ENCODE measurements at places on chromosomes 4 and X.

DNA sequence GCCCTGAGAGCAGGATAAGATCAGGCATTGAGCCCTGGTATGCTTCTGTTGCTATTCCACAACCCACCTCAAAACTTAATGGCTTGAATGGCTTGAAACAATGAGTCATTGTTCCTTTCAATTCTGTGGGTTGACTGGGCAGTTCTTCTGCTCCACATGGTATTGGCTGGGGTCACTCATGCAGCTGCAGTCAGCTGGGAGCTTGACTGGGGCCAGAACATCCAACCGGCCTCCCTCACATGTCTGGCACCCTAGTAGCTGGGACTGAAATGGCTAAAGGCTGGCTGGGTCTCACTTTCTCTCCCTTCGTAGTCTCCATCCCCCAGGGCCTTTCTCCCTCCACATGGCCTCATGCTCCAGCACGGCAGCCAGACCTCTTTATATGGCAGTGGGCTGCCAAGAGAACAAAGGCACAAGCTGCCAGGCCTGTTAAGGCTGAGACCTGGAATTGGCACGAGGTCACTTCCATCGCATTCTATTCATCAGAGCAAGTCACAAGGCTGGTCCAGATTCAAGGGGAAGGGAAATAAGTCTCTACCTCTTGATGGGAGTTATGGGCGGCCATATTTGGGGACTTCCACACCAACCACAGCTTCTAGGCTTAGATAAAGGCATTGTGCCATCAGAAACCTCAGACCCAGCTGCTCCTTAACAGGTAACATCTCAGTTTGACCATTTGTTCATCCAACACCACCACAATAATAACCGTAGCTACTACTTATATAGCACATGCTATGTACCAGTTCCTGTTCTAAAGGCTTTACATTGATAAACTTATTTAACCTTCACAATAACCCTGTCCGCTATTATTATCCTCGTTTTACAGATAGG lies 159.7 kb upstream of the ATP6AP2 start:
- DNase-seq: no peak

DNA sequence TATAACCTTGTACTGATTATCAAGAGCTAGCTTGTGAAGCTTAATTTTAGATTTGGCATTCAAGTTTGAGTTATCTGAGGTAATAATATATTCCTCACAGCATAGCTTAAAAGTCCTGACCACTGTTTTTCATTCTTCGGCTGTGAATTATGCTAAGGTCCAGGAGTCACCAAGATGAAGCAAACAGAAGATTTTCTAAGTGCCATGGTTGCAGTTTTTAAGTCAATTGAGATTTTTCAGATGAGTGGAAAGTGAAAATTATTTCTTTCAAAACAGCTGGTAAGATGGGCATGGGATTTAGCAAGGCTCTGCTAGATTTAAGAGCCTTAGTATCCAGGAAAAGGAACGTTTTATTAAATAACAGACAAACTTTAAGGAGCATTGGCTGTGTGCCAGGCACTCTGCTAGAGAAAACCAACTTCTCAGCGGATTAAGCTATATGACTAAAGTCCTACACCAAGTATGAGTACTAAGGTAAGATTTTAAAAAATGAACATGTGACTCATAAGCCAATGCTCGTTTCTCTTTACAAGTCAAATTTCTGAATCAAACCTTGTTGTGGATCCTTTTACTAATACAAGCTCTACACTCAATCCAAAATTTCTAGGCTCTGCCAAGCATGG lies 149.9 kb upstream of the IL15 start:
- DNase-seq: no peak

DNA sequence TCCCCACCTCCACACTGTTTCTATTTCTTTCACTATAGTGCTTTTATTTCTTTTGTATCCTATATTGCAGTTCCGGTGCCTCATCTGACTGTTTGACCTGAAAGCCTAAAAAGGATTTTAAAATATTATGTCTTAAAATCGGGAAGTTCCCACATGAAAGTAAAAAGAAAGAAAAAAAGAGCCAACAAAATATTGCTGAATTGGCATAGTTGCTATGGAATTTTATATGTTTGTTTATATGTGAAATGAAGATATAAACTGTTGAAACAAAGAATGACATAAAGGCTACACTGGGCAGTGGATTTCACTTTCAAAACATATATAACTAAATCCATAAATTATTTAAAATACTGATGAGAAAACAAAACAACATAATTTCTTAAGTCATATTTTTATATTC lies 1383.7 kb downstream of the C4orf33 start:
- no peak for DNase-seq

- no peak for DNase-seq
Measured at GRCh38 chrX:68872171-68872570, 43.4 kb downstream of the EFNB1 start.

- no peak for DNase-seq
Measured at GRCh38 chr4:4216648-4217047, 10.1 kb downstream of the OTOP1 start.

DNA sequence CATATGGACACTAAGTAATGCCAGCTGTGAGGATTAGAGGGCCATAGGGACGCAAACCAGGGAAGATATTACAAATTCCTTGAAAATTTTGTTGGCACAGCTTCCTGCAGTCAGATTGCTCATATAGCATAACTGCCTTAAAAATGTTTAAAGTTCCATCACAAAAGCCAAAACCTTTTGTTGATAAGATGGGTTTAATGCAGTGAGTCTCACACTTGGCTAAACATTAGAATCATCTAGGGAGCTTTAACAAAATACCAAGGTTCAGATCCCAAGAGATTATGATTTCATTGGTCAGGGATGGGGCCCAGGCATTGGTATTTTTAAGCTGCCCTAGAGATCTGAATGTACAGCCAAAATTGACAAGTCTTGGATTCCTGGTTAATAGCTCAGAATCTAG lies 376.5 kb upstream of the MAD2L1 start:
- DNase-seq: no peak

GRCh38 chr4:81883530-81884450 lies 412.1 kb upstream of the RASGEF1B start:
- DNase-seq: no peak

DNA sequence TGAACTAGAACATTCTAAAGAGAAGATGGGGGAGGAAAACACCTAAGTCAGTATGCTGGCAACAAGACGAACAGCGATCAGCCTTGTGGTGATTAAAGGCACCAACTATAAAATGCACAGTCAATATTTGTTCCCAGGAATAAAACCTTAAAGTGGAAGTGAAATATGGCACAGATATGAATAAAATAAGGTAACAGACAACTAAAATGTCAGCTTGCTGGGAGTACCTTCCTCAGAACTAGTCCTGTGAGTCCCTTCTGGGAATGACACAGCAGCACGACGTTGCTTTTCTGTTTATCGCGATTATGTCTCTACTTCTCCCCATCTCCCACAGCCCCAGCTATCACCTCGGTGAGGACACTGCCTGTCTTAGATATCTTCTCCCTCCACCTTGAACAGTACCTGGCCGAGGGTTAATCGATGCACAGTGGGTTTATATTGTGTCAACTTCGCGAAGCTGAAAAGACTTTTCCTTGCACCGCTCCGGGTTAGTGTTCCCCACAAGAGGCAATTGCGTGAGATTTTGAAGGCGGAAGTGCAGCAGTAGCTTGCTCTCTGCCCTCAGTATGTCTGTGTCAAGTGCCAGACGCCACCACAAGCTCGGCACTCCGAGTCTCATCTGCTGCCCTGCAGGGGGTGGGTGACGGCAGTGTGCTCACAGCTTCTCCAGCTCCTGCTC lies 17.4 kb downstream of the MTNR1A start:
- no peak for DNase-seq

DNA sequence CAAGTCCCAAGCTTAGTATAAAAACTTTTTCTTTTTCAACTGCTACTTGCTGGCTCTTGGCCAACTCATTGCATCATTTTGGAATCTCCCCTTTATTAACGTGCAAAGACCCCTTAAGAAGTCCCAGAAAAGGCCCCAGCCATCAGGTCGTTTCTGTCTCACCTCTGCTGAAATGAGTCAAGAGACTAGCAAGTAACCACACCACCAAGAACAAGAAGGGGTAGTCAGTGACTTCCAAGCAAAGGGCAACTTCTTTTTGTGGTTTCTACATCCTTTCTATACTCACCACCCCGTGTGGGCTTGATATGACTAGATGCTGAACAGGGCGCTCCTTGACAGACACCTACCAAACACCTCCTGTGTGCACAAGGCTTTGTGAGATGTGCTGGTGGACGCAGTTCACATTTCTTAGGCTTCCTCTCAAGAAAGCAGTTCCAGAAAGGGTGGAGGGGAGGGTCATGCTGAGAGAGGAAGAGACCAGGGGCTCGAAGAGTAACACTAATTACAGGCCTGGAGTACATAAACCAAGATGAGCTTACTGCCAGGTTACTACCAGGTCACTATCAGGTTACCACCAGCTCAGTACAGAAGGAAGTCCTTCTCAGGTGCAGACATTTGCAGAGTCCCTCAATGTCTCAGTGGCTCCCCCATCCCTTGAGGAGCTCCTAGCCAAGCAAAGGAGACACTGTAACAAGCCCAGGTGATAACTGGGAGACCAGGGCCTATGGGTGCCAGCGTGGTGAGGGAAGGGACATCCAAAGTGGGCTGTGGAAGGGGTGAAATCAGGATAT lies 19.3 kb downstream of the JAKMIP1 start:
- peak; percentile 35 for DNase-seq

Measured in CD4-positive, alpha-beta T cell treated with Interleukin-1 beta for 1 hour (primary cell).